ENCODE measurements at places on chromosomes 7 and 10.

GRCh38 chr10:86295351-86295750 lies 71.2 kb downstream of the GRID1 start:
- no peak for DNase-seq

GRCh38 chr7:47653550-47654411 lies 71.9 kb upstream of the TNS3 start:
- no peak for DNase-seq

GRCh38 chr7:43212921-43213320 lies 100.5 kb downstream of the HECW1 start:
- no peak for DNase-seq

- no peak for DNase-seq
Measured at GRCh38 chr10:128998101-128998805, 468.8 kb upstream of the MGMT start.

GRCh38 chr7:139860090-139860775 lies 31.2 kb downstream of the TBXAS1 start:
- DNase-seq, result no peak

DNA sequence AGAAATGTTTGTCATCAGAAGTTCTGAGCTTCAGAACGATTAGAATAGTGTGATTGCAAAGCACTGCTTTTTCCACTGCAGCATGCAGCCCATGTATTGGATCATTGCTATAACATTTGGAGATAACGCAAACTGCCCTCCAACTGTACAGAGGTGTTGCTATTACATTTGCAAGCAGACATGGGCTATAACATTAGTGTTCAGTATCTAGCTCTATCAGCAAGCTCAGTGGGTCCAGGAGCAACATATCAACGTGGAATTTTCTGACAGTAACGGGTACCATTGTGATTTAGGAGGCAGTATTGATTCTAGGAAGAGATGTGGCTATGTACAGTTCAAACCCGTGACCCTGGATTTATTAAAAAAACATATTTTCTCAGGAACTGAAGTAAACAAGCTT lies 75.8 kb downstream of the AGMO start:
- no peak for DNase-seq

DNA sequence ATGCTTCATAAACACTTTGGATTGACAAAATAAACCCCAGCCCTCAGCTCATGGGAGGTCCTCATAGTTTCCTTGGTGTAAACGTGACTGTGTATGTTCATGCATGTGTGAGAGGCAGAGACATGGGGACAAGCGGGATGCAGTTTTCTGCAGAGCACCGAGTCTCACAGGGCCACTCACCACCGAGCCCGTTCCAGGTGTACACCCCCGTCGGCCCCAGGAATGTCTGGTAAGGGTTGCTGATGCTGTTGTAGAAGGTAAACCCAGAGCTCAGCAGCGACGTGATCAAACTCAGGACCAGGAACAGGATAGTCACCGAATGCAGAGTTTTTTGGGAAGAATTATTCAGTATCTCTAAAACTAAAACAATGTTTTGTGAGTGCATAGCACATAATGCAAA lies 9.2 kb downstream of the CLRN3 start:
- DNase-seq, result no peak

GRCh38 chr7:142873281-142873784 lies 12.2 kb downstream of the TRPV6 start:
- no peak for DNase-seq

DNA sequence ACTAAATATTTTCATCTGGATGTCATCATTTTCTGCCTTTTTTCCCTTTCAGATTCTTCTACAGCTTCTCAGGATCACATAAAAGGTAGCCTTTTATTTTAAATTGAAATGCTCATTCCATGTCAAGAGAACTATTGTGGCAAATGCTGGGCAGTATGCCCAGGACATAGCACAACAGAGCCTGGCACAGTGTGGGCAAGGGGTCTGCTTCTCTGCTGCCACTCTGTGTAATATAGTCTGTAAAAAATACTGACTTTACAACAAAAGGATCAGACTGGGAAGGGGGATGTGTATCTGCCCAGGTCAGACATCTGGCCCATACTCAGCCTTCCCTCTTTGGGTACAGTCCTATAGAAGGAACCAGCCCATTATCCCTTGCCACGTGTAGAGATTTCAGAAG lies 62.7 kb downstream of the CUZD1 start:
- no peak for DNase-seq

DNA sequence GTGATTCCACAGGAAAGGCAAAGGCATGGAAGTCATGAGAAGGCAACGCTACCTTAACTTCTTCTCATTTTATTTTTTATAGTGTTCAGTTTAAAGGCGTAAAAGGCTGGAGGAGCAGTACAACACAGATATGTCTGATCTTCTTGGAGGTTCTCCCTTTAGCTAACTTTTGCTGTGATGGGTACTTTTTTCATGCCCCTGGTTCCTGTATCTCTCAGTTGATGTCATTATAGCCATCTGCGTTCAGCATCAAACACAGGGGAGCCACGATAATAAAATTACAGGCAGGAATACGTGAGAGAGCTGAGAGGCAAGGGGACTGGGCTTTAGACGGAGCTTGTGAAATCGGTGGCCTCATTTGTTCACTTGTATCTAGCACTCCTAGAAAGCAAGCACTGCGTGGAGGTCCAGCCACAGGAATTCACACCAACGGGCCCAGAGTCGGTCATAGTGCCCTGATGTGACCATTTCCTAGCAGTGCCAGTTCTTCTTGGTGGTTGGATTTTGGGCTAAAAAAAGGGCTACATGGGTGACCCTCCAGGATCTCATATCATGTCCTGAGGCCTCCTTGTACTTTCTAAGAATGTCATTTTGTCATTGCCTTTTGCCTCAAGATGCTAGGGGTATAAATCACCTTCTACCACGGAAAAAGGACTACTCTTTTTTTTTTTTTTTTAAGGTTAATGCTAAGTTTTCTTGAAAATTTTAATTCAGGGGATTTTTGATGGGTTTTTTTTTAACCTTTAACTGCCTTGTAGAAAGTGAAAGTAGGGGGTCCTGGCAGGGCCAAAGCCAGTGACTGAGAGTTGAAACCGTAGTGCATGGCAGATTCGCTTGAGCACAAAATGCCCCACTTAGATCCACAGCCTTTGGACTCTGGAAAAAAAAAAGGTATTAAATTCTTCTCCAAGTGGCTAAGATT lies 191.5 kb downstream of the CELF2 start:
- no peak for DNase-seq

- DNase-seq, result no peak
Measured at GRCh38 chr7:2006921-2007381, 225.8 kb downstream of the MAD1L1 start.

- no peak for DNase-seq
Measured at GRCh38 chr10:32981760-32982159, 23.7 kb upstream of the ITGB1 start.

GRCh38 chr7:128783143-128783861 lies 7.7 kb upstream of the OPN1SW start:
- no peak for DNase-seq

- DNase-seq, result no peak
Measured at GRCh38 chr7:92423710-92424131, 23.6 kb upstream of the GATAD1 start.

GRCh38 chr10:30993155-30993554 lies 38.5 kb downstream of the ZNF438 start:
- DNase-seq, result no peak

Data from activated CD8-positive, alpha-beta memory T cell treated with anti-CD3 and anti-CD28 coated beads for 1 hour (primary cell).